Testis (tissue), 5 donors: ENCODE measurements at places on chromosomes 6 and 20.

DNA sequence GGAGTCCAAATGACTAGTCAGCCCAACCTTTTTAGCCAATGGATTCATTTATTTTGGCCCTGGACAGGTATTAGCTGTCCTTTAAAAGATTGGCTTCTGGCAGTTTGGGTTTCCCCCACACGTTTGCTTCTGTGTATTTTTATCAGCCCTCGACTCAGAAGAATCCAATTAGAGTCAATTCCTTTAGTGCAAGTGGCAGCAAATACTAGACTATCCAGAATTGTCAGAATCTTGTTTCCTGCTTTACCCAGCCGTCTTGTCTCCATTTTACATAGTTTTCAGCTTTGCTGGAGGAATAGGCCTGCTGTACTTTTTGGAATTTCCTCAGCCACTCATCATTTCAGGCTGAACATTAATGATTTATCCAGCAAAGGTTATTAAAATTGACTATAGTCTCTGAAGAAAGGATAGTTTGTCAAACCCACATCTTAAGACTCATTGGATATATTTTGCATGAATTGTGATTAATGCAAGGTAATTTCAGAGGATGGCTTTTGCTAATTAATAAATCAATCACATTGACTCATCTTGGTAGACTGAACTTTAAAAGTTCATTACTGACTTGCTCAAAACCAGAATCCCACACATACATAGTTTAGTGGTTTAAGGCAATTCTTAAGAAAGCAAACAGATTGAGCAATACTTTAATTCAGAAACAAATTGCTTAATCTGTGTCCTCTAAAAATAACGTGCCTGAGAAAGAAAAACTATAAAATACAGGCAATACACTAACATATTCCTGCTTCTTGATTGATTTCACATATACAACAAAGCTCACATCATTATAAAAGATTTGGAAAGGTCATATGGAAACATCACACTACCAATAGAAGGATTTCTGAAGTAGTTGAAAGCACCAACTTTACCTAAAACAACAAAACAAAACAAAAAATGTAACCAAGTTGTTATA is 62.9 kb upstream of the ZNF217 start:
- no peak for DNase-seq

DNA sequence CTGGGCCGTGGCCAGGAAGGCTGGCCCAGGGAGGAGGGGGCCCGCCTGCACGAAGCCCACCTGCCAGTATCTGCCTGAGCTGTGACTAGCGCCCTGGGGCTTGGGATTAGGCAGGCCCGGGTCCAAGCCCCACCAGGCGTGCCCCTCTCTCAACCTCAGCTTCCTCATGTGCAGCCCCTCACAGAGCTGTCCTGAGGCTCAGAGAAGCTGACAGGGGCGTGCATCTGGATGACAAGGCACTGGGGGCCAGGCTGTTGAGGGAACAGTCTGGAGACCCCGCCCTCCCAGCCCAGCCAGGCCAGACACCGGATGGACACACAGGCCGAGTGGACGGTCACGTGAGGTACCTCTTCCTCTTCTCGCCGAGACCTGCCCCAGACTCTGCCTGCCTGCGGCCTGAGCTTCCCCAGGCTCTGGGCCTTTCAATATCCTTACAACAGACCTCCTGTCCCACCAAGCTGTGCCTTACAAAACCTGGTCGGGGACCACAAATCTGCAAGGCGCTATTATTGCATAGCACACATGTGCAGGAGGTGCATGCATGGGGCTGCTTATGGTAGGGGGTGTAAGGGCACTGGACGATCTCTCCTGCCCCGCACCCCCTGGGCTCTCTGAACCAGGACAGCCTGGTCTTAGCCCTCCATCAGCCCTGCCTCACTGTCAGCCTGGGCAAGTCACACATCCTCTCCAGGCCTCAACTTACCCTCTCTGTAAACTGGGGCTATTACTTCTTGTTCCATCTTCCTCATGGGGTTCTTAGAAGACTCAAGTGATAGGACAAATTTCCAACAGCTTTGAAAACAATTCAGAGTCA is 20.0 kb downstream of the NOL4L start:
- peak; percentile 55 for DNase-seq

DNA sequence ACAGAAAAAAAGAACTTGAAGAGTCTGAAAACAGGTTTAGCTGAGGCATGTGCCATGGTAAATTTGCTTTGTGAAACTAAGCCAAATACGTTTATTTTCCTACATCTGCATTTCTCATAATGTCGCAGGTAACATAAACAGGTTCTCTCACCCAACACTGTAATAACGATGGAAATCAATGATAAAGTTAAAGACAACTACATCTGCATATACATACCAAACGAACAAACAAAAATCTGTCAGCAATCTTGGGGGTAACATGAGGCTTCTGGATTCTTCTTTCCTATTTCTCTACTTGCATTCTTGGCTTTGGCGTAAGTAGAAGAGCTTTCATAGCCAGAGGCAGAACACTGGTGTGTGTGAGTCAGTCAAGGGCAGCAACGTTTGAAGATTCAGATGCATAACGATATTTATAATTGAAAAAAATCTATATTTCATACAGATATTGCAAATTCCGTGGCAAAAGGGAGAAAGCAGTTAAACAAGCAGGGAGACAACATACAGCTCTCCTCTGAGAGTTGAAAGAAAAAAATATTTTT is 195.1 kb downstream of the EDN1 start:
- DNase-seq: no peak

DNA sequence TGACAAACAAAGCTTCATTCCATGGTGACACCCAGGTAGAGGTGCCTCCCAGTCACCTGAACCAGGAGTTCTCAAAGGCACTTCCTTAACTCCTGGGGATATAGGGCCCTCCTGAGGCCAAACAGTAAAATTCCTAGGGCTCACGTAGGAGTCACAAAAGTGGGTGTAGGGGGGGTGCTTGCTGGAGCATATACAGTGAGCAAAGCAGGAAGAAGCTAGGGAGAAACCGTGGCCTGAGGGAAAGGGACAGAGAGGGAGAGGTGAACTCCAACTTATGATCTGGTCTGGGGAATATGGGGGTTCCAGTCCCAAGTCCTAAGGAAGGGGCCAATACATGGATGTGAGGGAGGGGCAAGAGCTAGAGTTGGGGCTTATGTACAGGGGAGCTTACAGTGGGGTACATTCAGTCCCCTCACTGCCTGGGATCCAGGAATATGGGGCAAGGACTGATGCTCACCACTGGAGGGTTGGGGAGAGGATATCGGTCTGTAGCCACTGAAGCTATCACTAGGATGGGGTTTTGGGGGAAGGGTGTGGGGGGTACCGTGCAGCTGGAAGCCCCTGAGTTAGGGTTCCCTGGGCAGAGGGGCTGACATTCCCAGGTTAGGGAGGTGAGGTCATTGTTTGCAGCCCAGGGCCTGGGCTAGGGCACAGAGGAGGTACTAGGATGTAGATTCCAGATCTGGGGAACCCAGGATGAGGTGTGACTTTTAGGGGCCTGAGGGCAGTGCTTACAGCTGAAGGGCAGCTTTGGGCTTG is 950 bp downstream of the PEDS1 start:
- DNase-seq: no peak

DNA sequence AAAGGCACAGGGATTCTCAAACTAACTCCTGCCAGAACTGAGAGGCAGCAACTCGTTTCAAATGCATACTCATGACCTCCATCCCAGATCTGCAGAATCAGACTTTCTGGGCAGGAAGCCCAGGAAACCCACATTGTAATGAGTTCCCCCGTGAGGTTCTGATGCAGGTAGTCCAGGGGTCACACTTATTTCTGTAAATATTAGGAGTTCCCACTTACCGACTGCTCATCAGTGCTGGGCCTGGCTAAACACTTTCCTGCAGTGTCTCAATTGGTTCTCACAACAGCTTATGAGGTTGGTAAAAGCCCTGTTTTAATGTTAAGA is 11.6 kb downstream of the DUSP15 start:
- no peak for DNase-seq
